ENCODE measurements at places on chromosomes 11 and 22. TPM values are rescaled to one million over a fixed set of nuclear protein-coding genes. Genes with fewer than 3 reads are reported as not detected.

DNA sequence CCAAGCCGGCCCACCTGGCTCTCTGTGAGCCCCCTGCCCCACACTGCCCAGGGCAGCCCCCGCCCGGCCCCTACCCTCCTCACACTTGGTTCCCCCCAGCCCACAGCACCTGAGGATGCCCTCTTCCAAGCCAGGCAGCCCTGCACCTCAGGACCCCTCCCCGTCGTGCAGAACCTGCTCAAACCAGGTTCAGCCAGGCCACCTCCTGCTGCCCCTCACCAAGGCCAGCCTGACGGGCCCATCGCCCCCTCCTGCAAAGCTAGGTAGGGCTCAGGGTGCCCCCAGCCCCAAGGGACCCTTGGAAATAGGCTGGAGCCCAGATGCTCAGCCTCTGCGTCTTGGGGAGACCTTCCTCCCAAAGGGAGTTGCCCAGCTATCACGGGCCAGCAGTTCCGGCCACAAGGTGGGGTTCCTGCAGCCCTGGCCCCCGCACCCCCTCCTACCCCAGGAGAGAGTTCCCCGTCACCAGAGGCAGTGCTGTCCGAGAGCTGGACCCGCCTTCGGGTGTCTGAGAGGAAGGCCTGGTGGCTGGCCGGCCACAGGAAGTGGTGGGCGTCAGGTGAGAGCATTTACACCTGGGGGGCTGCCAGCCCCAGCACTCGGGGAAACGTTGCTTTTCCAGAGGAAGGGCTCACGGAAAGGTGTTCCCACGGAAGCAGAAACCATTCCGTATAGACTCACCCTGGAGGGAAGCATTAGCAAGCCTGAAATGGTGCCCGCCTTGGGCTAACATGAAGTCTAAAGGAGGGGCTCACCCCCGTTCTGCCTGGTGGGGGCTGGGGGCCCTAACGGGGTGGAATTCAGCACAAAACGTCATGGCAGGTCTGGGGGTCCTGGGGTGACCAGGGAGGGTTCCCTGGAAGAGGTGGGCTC lies 3.2 kb upstream of the SYT8 start:
- DNase-seq: no peak
- H3K27me3 ChIP-seq: no peaks in the 10 kb centered on the region
- H3K4me3 ChIP-seq: no peak overlapping the region
- no peaks in the 10 kb centered on the region for H3K4me1 ChIP-seq
- no peak overlapping the region for H3K27ac ChIP-seq

DNA sequence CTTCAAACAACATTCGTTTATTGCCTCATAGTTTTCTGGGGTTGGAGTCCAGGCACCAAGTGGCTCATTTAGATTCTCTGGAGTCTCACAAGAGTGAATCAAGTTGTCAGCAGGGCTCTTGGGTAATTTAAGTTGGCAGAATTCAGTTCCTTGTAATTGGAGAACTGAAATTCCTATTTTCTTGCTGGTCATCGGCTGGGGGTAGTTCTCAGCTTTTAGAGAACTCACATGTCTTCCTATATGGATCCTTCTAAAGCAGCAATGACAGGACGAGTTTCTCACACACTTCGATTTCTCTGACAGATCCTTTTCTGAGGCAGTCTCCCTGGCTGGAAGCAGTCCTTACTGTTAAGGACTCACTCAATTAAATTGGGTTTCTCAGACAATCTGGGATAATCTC lies 17.3 kb upstream of the OOSP4B start:
- no peaks in the 10 kb centered on the region for H3K4me1 ChIP-seq
- no peak overlapping the region for H3K27ac ChIP-seq
- H3K27me3 ChIP-seq: peaks cover 3% of the 10 kb centered on the region

DNA sequence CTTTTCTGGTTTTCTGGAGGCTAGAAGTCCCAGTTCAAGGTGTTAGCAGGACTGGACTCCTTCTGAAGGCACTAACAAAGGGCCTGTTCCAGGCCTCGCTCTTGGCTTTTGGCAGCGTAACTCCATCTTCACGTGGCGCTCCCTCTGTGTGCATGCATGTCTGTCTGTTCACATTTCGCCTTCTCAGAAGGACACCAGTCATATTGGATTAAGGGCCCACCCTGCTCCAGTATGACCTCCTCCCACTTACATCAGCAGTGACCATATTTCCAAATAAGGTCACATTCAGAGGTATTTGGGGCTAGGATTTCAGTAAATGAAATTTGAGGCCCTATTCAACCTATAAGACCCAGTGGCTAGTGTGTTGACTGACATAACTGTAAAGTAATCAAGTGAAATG lies 20.0 kb downstream of the APLP2 start:
- no peak overlapping the region for H3K27ac ChIP-seq
- no peak for DNase-seq
- H3K4me1 ChIP-seq: no peaks in the 10 kb centered on the region
- H3K36me3 ChIP-seq: no peaks in the 10 kb centered on the region
- H3K27me3 ChIP-seq: no peaks in the 10 kb centered on the region
- H3K4me3 ChIP-seq: no peak overlapping the region

GRCh38 chr22:28759861-28760560 lies 12.5 kb upstream of the CCDC117 start:
- DNase-seq: no peak
- H3K27ac ChIP-seq: no peak overlapping the region
- no peaks in the 10 kb centered on the region for H3K4me1 ChIP-seq
- no peaks in the 10 kb centered on the region for H3K36me3 ChIP-seq

Gene LSP1
- total RNA-seq: 281 TPM
